Cortex of kidney (tissue), 1 donor: ENCODE measurements at places on chromosomes 2 and 18.

- DNase-seq, result no peak
Observed at GRCh38 chr2:240957656-240958365, 40.6 kb upstream of the SNED1 start.

GRCh38 chr2:197805715-197806633, 1.6 kb downstream of the PLCL1 start:
- no peak for DNase-seq

DNA sequence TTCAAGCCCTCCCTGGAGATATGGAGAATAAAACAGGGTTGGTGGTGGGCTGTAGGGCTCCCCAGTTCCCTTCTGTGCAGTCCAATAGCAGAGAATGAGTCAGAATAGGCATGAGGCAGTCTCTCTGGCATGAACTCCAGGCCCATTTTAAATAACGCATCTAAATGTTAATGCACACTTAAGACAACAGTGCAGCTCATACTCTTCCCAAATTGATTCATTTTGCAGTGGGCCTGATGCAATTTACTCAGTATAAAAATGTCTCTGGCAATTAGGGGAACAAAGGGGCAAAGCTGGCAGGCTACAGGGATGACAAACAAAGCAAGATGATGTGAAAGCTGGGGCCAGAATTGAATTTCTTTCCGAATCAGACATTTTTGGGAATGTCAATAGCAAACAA, 402.8 kb downstream of the CLIP4 start:
- no peak for DNase-seq

- DNase-seq, result no peak
Observed at GRCh38 chr2:61493523-61493942, 22.6 kb upstream of the USP34 start.

GRCh38 chr2:241073166-241074064, 28.7 kb downstream of the MTERF4 start:
- no peak for DNase-seq

DNA sequence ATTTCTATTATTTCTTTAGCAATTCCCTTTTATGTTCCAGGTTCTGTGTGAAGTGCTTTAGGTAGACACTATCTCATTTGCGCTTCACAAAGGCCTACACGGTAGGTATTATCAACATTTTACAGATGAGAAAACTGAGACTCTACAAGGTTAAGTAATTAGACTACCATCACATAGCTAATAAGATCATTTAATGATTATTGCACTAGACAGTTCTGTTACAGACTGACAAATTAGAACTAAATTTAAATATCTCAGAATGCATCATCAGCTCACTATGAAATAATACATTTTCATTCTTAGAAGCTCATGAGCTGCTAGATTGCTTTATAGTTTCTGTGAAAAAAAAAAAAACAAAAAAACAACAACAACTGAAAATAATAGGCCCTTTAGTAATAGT, 37.9 kb downstream of the DARS1 start:
- no peak for DNase-seq

- DNase-seq, result no peak
Observed at GRCh38 chr2:109030870-109031475, 42.0 kb upstream of the EDAR start.

DNA sequence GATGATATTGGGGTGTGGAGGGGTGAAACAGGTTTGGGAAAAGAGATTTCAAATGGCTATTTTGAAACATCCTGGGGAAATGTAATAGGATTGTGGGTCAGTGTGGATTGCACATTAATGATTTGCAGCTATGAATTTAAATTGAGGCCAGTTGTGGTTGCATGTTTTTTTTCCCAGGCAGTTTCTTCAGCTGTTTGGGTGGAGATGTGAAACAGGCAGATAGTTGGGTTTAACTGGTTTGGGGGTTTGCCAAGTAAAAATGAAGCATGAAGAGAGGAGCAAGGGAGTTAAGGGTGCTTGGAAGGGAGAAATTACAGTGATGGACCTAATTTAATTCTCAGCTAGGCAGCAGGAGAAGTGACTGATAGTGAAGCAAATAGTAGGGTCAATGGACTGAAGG, 16.8 kb downstream of the GPD2 start:
- DNase-seq, result no peak

DNA sequence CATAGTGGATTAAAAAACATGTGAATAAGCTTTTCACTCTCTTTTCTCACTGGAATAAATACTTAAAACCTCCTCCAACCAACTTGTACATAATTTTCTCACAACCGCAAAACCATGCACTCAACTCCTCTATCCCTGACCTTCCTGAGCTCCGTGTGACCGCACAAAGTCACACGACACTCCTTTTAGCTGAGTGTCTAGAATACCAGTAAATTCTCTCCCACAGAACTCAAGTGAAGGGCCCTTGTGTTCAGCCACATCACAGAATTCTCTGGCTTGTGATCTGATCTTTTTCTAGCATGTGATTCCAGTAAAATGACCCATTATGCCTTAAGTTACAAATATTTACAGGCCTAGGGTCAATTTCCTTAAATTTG, 91.2 kb upstream of the ARL4C start:
- DNase-seq, result no peak

GRCh38 chr2:191857886-191858285, 11.0 kb upstream of the CAVIN2 start:
- DNase-seq, result no peak

DNA sequence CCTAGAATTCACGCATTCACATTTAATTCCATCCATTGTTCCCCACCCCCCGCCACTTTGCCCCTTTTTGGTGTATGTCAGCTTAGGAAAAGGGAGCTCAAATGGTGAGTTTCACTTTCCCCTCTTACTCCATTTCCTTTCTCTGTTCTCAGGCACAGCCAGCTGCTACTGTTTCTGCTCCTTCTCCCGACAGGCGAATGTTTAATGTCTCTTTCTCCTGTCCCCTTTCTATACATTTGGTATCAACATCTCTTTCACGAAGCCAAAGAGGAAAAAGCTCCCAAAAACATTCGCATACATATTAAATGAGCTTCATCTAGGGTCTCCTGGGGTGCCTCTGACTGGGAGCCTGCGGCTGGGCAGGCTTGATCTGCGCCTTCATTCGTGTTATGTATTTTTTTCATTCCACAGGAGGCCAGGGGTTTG, 124.2 kb upstream of the SATB2 start:
- DNase-seq, result no peak

GRCh38 chr18:79756826-79757225, 40.9 kb upstream of the KCNG2 start:
- no peak for DNase-seq

GRCh38 chr2:30037016-30037415, 109.8 kb upstream of the YPEL5 start:
- no peak for DNase-seq

DNA sequence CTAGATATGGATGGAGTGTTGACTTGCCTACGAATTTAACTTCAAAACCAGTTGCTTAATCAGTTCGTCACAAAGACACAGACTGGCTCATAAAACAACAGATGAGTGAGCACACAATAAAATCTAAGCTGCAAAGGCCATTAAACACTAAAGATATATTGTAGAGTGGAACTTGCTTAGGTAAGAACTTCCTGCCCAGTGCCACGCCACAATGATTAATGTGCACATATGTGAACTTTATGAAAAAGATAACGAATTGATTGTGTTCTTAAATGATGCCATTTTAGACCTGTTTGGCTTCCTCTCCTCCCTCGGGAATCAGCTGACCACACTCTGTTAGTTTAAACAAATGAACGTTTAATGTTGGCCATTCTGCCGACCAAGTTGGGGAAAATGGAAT, 2031.3 kb upstream of the CELF4 start:
- no peak for DNase-seq

- no peak for DNase-seq
Observed at GRCh38 chr2:179842498-179843153, 18.8 kb downstream of the ZNF385B start.

DNA sequence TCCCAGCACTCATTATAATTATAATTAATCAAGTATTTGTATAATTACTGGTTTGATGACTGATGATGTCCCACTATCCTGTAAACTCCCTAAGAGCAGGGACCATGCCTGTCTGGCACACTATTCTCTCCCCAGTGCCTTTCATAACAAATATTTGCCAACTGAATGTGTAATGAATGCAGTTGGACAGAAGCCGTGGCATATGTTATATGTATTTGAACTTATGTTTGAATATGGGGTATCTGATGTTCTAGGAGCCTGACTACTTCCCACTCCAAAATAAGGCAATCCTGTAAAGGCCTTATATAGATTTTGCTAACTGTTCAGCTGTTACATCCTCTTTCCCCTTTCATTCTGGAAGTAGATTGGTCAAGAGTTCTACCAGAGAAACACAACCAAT, 19.7 kb downstream of the OSBPL6 start:
- DNase-seq, result no peak

DNA sequence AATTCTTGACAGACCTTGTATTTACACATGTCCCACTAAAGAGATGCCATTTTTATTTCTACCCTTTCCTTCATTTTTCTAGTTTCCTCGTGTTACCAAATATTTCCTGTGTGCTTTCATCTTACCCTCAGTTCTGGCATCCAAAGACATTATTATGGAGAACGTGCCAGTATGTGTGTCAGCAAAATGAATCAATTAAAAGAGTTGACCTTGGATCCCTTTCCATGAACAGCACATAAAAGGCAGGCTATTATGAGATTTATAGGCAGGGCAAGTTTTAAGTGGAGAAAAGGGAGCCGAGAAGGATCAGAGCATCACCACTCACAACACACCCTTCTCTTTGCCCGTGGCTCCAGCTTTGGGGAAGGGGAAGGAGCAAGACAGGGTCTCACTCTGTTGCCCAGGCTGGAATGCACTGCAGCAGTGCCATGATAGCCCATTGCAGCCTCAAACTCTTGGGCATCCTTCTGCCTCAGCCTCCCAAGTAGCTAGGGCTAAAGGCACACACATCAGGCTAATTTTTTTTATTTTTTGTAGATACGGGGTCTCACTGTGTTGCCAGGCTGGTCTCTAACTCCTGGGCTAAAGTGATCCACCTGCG, 149.9 kb downstream of the GFPT1 start:
- no peak for DNase-seq

DNA sequence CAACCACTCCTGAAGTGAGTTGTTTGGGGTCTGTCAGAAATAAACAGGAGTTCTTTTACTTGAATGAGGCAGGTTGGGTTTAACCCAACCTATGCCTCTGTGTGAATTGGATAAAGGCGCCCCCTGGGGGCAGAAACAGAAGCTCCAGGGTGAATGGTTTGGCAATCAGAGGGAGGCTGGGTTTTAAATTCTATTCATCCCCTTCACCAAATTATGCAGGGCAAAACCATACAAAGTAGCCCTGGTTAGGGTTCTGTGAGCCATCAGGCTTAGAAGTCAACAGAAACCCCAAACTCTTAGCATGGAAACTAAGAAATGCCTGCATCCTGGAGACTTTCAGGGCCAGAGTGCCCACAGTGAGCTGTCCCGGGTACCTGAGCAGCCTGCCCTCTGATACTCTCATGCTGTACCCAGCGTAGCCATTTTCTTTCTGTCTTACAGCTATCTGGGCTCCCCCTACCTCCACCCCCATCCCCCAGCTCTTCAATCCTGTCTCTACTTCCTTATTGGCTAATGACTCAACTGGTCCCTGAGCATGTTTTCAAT, 241.5 kb downstream of the ICOS start:
- no peak for DNase-seq

- no peak for DNase-seq
Observed at GRCh38 chr2:62352031-62352430, 154.0 kb downstream of the TMEM17 start.

GRCh38 chr2:42876326-42876751, 84.0 kb upstream of the HAAO start:
- DNase-seq, result no peak

- DNase-seq, result no peak
Observed at GRCh38 chr2:8976442-8977259, 26.8 kb downstream of the MBOAT2 start.

- no peak for DNase-seq
Observed at GRCh38 chr2:181104512-181105115, 124.2 kb downstream of the UBE2E3 start.

- DNase-seq, result no peak
Observed at GRCh38 chr2:47531378-47532042, 128.6 kb downstream of the MSH2 start.

DNA sequence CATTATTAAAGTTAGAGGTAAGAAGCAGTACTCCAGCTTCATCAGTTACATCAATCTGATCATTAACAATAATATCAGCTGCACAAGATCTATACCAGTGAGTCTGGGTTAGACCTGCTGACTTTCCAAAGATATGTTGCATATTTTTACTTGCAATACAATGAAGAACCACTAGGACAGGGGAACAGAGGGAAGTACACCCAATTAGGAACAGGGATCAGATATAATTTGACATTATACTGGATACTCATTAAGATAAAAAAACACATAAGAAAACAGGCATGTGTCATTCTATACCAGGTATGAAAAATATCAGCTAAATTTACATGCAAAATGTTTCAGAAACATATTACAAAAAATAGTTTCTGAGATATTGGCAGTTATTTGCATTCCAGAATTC, 995.1 kb upstream of the DDX18 start:
- no peak for DNase-seq

- DNase-seq, result no peak
Observed at GRCh38 chr2:103448495-103448894, 686.7 kb downstream of the TMEM182 start.

GRCh38 chr2:205609113-205609512, 73.2 kb upstream of the NRP2 start:
- DNase-seq, result no peak

DNA sequence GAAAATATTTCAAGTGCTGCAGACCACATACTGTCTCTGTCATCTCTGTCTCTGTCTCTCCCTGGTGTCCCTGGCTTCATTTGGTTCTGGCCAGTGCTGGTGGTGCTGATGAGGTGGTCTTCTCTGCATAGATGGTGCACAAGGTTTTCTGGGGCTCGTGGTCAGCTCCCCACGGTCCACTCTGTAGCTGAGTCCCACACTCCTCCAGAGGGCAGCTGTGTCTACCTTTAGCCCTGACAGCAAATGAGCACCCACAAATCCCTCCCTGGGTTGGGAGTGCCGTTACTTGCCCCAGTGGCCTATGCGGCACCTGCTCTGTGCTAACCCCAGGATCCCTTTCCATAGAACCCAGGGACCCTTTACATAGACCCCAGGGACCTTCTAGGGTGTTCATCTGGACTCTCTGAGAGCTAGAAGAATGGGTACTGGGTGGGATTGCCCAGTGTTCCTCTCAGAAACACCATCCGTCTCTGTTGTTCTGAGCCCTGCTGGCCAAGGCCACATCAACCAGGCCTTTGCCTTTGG, 129.3 kb downstream of the CAPN13 start:
- DNase-seq, result no peak

DNA sequence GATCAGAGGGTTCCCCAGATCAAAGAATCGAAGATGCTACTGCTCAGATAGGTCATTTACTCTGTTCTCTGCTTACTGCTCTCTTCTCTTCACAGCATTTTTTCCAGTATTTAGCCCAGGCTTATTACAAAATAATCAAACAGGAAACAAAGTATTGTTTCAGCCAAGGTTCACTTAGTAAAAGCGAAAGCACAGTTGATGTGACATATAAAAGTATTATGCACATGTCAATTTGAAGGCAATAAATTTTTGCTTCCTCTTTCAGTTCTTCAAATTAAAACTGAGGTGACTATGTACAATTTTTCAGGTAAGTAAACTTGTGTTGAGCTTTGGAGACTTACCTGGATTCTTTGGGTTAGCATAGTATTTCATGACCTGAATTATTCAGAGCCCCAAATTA, 262.8 kb upstream of the CHST9 start:
- DNase-seq, result no peak

- DNase-seq, result no peak
Observed at GRCh38 chr18:8747440-8747937, 42.1 kb downstream of the MTCL1 start.
